ENCODE measurements at places on chromosomes 2 and 18. TPM values are rescaled to one million over a fixed set of nuclear protein-coding genes. Genes with fewer than 3 reads are reported as not detected.

GRCh38 chr2:96527286-96528005 is 9.1 kb upstream of the ARID5A start:
- H3K27ac ChIP-seq = peak overlapping the region; percentile 77
- H3K27me3 ChIP-seq = no peaks in the 10 kb centered on the region
- DNase-seq = peak; percentile 58
- H3K4me3 ChIP-seq = peak overlapping the region; percentile 53
- peaks cover 33% of the 10 kb centered on the region for H3K4me1 ChIP-seq

- no peaks in the 10 kb centered on the region for H3K36me3 ChIP-seq
- no peaks in the 10 kb centered on the region for H3K27me3 ChIP-seq
- H3K4me3 ChIP-seq = no peak overlapping the region
- peaks cover 2% of the 10 kb centered on the region for H3K4me1 ChIP-seq
These were observed 32.6 kb downstream of the PPP1R1C start for GRCh38 chr2:182018218-182018617.

DNA sequence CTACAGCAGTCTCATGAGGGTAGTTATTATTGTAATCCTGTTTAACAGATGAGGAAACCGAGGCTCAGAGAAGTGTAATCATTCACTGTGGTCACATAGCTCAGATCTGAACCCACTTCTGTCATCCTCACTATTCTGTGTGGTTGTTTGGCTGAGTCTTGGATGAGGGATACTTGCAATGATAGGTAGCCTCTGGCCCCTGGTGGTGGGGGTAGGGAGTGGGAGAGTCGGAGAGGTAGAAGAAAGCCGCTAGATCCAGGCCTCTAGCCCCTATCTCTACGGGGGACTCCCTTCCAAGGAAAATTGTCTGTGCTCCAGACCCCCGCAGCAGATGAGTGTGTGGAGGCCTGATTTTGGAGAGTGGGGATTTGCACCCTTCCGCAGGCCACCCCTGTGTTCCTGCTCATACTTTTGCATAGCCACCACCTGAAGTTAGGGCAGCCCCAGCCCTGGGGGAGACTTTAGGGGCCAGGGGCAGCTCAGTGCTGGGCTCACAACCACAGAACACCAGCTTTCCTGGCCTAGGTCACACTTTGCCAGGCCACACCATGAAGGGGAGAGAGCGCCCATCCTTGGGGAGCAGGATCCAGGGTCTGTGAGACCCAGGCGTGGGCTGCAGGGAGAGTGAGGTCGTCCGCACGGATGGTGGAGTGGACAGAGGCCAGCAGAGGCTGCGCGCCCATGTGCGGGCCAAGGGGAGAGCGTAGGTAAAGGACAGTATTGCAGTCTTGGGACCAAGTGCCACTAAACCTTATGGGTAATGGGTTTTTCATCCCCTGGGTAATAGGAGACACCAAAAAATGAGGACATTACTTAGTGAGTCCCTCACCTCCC is 148.2 kb downstream of the GLI2 start:
- peaks cover 4% of the 10 kb centered on the region for H3K27me3 ChIP-seq
- no peaks in the 10 kb centered on the region for H3K4me1 ChIP-seq
- DNase-seq = no peak
- no peak overlapping the region for H3K27ac ChIP-seq
- no peak overlapping the region for H3K4me3 ChIP-seq
- H3K36me3 ChIP-seq = no peaks in the 10 kb centered on the region

- peaks cover 4% of the 10 kb centered on the region for H3K36me3 ChIP-seq
- H3K27ac ChIP-seq = no peak overlapping the region
- DNase-seq = no peak
- no peak overlapping the region for H3K4me3 ChIP-seq
- peaks cover 15% of the 10 kb centered on the region for H3K4me1 ChIP-seq
These were observed 84.3 kb downstream of the AGPS start for GRCh38 chr2:177476897-177477296.

DNA sequence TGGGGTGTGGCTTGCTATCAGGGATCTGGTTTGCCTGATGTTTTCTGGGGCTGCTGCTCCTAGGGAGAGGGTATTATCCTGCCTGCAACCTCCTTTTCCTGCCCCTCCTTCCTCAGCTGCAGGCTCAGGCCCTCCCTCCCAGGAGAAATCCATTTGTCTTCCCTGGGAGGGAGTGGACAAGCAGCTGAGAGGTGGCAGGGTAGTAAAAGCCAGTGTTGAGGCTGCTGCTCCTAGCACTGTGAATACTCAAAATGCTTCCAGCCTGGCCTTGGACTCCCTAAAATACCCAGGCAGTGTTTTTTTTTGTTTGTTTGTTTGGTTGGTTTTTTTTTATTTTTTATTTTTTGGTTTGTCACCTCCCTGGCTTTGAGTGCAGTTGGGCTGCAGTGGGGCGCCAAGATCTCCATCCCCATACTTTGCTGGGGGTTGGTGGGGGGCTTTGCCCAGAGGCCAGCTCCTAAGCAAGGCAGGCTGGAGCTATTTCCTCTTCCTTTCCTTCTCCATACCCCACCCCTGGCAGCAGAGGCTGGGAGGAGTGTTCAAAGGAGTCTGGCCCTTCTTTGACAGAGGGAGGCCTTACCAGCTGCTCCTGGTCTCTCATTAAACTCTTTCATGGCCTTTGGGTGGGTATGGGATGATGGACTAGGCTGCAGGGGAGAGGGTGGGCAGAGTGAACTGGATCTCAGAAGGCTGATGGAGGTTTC is 13.6 kb downstream of the HOXD3 start:
- H3K4me3 ChIP-seq = no peak overlapping the region
- no peaks in the 10 kb centered on the region for H3K4me1 ChIP-seq
- H3K27me3 ChIP-seq = no peaks in the 10 kb centered on the region
- H3K27ac ChIP-seq = no peak overlapping the region

DNA sequence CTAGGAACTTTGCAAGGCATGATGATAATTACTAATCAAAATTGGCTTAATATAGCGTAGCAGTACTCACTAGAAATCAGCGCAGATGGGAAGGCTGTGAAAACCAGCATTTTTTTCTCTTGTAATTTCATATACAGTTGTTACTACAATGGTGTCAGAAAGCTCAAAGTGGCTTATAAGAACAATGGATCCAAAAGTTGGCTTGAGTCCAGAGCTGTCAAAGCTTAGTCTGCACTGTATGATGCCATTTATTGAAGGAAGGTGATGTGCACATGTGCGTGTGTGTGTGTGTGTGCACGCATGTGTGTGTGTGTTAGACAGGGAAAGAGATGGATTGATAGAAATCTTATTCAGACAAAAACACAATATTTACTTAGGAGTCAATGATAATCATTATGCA is 341.3 kb downstream of the TGIF1 start:
- no peaks in the 10 kb centered on the region for H3K27me3 ChIP-seq
- peaks cover 34% of the 10 kb centered on the region for H3K4me1 ChIP-seq
- peak; percentile 82 for DNase-seq
- H3K36me3 ChIP-seq = no peaks in the 10 kb centered on the region

DNA sequence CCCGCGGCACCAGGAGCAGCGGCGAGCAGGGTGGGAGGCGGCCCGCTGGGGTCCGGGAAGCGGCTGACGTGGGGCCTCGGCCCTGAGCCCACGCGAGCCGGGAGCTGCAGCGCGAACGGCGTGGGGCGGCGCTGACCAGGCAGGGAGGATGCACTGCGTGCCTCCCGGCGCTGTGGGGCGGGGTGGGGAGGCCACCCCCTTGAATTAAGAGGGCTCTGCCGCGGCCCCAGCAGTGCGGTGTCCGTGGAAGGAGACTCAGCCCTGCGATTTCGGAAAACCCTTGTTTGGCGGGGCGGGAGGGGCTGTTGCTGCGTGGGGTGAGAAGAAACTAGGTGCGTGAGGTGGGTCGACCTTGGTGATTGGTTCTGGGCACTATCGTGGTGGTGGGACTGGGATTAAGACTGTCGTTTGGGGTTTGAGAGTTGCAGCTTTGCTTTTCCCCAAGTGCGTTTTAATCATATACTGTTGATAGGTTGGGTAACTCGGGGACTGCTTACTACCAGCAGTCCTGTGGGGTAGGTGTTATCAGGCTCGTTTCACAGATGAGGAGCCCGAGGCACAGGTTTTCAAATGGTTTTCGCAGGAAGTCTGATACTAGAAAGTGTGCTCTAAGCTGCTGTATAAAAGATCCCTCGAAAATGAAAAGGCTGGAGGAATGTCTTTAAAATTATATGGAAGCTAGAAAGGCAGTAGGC is 722 bp downstream of the ACSL3 start:
- peak overlapping the region; percentile 89 for H3K27ac ChIP-seq
- DNase-seq = peak; percentile 61
- H3K27me3 ChIP-seq = no peaks in the 10 kb centered on the region
- H3K36me3 ChIP-seq = no peaks in the 10 kb centered on the region
- H3K4me3 ChIP-seq = peak overlapping the region; percentile 94

The DSG1 gene
- polyA plus RNA-seq = not detected

The AQP12A gene
- polyA plus RNA-seq = not detected

DNA sequence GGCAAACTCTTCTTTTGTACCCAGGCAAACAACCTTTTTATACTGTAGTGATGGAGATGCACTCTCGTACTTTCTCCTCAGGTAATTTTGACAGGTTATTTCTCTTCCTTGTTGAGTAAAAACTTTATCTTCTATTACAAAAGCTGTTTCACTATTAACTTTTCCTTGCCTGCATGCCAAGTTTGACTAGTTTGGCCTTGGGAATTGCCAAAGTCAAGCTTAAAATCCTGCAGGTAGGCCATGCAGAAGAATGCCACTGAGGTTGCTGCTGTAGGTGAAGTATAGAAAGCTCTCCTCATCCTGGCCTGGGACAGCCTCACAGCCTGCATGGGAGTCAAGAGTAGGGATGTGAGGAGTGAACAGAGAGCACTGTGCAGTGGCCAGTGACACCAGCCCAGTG is 1293.5 kb upstream of the CHAC2 start:
- H3K36me3 ChIP-seq = no peaks in the 10 kb centered on the region
- H3K27me3 ChIP-seq = no peaks in the 10 kb centered on the region
- no peak overlapping the region for H3K27ac ChIP-seq
- no peak for DNase-seq

- no peaks in the 10 kb centered on the region for H3K36me3 ChIP-seq
- DNase-seq = no peak
- no peaks in the 10 kb centered on the region for H3K4me1 ChIP-seq
These were observed 256.2 kb downstream of the EN1 start for GRCh38 chr2:118591223-118591622.

DNA sequence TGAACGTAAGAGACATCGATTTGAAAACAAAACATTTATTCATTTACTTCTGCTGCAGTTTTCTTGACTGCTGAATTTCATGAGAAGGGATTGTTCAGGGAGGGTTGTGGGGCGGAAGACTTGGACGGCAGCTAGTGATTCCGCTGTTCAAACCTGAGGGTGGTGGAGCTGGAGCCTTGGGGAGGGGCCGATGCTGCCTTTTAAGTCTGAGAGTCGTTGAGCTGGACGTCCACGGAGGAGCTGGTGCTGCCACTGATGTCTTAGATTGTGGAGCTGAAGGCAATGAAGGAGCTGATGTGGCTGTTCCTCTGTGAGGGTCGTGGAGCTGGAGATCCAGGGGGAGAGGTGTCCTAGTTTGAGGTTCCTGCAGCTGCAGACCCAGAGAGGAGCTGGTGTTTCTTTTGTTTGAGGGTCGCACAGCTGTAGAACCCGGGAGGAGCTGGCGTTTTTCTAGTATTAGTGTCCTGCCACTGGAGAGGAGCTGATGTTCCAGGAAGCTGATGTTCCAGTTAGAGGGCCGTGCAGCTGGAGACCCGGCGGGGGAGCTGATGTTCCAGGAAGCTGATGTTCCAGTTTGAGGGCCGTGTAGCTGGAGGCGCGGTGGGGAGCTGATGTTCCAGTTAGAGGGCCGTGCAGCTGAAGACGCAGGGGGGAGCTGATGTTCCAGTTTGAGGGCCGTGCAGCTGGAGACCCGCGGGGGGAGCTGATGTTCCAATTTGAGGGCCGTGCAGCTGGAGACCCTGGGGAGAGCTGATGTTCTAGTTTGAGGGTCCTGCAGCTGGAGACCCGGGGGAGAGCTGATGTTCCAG is 150.9 kb downstream of the RTP5 start:
- no peaks in the 10 kb centered on the region for H3K36me3 ChIP-seq
- no peak overlapping the region for H3K4me3 ChIP-seq
- H3K27me3 ChIP-seq = no peaks in the 10 kb centered on the region
- H3K27ac ChIP-seq = no peak overlapping the region
- no peaks in the 10 kb centered on the region for H3K4me1 ChIP-seq

The RNF125 gene
- 0.73 TPM for polyA plus RNA-seq

GRCh38 chr2:142586693-142587580 is 290.5 kb upstream of the KYNU start:
- H3K27ac ChIP-seq = no peak overlapping the region
- no peak for DNase-seq
- no peaks in the 10 kb centered on the region for H3K36me3 ChIP-seq
- H3K4me1 ChIP-seq = no peaks in the 10 kb centered on the region
- no peak overlapping the region for H3K4me3 ChIP-seq

DNA sequence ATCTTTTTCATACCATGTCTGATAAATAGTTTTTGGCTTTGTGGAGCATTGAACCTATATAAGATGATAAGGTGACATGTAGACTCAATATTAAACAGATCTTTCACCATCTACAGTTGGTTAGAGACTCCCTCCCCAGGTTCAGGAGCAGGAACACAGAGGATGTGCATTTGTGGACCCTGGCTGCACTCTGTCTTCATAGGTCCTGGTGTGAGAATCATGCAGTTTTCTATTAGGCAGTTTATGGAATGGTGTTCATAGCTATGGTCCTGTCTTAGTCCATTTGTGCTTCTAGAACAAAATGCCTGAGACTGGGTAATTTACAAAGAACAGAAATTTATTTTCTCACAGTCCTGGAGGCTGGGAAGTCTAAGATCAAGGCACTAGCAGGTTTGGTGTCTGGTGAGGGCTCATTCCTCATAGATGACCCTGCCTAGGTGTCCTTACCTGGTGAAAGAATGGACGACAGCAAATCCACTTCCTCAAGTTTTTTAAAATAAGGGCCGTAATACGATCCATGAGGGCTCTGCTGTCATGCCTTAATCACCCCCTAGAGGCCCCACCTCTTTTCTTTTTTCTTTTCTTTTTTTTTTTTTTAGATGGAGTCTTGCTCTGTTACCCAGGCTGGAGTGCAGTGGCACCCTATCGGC is 35.3 kb upstream of the FAM98A start:
- no peaks in the 10 kb centered on the region for H3K36me3 ChIP-seq
- no peak for DNase-seq
- no peaks in the 10 kb centered on the region for H3K4me1 ChIP-seq
- H3K27me3 ChIP-seq = no peaks in the 10 kb centered on the region
- H3K27ac ChIP-seq = no peak overlapping the region
- no peak overlapping the region for H3K4me3 ChIP-seq

The EVX2 gene
- polyA plus RNA-seq = not detected

The FHL2 gene
- polyA plus RNA-seq = 491 TPM

- no peak overlapping the region for H3K4me3 ChIP-seq
- H3K27me3 ChIP-seq = no peaks in the 10 kb centered on the region
- H3K4me1 ChIP-seq = no peaks in the 10 kb centered on the region
- no peak for DNase-seq
These were observed 432.0 kb upstream of the SMIM21 start for GRCh38 chr18:75859533-75859932.

The DSG3 gene
- polyA plus RNA-seq = not detected

GRCh38 chr2:212902421-212902820 is 249.0 kb downstream of the IKZF2 start:
- H3K36me3 ChIP-seq = no peaks in the 10 kb centered on the region
- DNase-seq = no peak
- no peaks in the 10 kb centered on the region for H3K27me3 ChIP-seq
